H9 (cell line): ENCODE measurements at places on chromosomes 1 and 21. TPM values are rescaled to one million over a fixed set of nuclear protein-coding genes. Genes with fewer than 3 reads are reported as not detected.

Gene CFHR3
- 0.81 and 1.4 TPM in 2 replicates for total RNA-seq

GRCh38 chr1:25977801-25978200 is 20.1 kb downstream of the PAFAH2 start:
- H3K36me3 ChIP-seq: peaks cover 58% of the 10 kb centered on the region
- H3K4me1 ChIP-seq: no peaks in the 10 kb centered on the region
- DNase-seq: no peak
- no peak overlapping the region for H3K4me3 ChIP-seq
- no peak overlapping the region for H3K27ac ChIP-seq

Gene S100A7A
- not detected in 2 replicates for total RNA-seq

Gene KRTAP12-2
- not detected in 2 replicates for total RNA-seq

DNA sequence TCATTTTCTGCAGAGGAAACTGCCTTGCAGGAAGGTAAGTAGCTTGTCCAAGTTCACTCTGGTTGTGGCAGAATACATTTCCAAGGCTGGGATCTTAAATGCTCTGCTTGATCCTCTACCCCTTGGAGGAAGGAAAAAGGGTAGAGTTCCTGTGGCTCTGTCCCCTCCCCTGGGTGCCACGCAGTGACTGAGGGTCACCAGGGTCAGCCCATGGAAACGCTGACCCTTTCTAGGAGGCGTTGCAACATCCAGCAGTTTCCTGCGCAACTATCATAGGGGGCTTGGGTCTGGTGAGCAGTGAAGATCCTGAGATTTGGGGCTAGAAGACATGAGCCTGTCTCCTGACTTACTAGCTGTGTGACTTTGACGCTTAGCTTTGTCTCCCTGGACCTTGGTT is 29.4 kb upstream of the EPS8L3 start:
- DNase-seq: no peak
- no peak overlapping the region for H3K27ac ChIP-seq
- H3K4me1 ChIP-seq: peaks cover 6% of the 10 kb centered on the region; the same call in 1 of the 2 replicates
- no peaks in the 10 kb centered on the region for H3K36me3 ChIP-seq
- no peaks in the 10 kb centered on the region; the same call in 1 of the 2 replicates for H3K27me3 ChIP-seq
- peak overlapping the region; percentile 35; the same call in 1 of the 3 replicates for H3K4me3 ChIP-seq

GRCh38 chr21:44083631-44084291 is 23.4 kb upstream of the PWP2 start:
- no peak overlapping the region for H3K27ac ChIP-seq
- H3K4me1 ChIP-seq: no peaks in the 10 kb centered on the region
- DNase-seq: no peak
- H3K27me3 ChIP-seq: no peaks in the 10 kb centered on the region

Gene DRAXIN
- 20.1 and 20.5 TPM in 2 replicates for total RNA-seq

DNA sequence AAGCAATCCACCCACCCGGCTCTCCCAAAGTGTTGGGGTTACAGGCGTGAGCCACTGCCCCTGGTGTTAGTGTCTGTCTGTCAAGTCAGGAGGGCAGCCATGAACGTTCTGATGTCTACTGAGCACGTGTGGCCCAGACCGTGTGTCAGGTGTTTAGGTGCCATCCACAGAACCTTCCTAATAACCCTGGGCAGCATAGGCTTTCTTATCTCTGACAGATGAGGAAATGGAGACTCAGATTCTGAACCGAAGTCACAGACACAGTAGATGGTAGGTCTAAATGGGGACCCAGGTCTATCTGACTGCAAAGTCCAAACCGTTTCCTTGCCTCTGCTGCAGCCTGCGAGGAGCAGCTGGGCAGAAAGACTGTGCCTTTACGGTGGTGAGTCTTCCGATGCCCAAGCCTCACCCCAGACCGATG is 622 bp upstream of the IL6R start:
- H3K27ac ChIP-seq: no peak overlapping the region
- no peaks in the 10 kb centered on the region; the same call in 2 of the 3 replicates for H3K36me3 ChIP-seq
- no peaks in the 10 kb centered on the region; the same call in 1 of the 2 replicates for H3K4me1 ChIP-seq
- H3K27me3 ChIP-seq: peaks cover 6% of the 10 kb centered on the region; the same call in 1 of the 2 replicates

DNA sequence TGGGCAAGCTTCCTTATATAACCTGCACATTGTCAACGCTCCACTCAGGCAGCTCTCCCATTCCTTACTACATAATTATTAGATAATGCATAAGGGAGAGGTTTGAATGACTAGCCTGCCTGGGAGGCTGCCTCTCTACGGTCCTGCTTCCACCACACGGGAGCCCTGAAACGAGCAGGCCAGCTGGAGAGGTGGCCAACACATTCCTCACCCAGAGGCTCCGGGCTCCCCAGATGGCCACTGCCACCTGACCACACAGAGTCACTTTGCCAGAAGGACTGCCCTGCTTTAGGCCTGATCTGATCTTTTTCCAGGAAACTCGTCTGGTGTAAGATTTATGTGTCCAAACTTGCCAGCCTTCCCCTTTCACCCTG is 27.9 kb downstream of the HIVEP3 start:
- no peak overlapping the region for H3K4me3 ChIP-seq
- H3K36me3 ChIP-seq: no peaks in the 10 kb centered on the region
- no peak overlapping the region for H3K27ac ChIP-seq
- no peaks in the 10 kb centered on the region for H3K4me1 ChIP-seq
- no peaks in the 10 kb centered on the region for H3K27me3 ChIP-seq

DNA sequence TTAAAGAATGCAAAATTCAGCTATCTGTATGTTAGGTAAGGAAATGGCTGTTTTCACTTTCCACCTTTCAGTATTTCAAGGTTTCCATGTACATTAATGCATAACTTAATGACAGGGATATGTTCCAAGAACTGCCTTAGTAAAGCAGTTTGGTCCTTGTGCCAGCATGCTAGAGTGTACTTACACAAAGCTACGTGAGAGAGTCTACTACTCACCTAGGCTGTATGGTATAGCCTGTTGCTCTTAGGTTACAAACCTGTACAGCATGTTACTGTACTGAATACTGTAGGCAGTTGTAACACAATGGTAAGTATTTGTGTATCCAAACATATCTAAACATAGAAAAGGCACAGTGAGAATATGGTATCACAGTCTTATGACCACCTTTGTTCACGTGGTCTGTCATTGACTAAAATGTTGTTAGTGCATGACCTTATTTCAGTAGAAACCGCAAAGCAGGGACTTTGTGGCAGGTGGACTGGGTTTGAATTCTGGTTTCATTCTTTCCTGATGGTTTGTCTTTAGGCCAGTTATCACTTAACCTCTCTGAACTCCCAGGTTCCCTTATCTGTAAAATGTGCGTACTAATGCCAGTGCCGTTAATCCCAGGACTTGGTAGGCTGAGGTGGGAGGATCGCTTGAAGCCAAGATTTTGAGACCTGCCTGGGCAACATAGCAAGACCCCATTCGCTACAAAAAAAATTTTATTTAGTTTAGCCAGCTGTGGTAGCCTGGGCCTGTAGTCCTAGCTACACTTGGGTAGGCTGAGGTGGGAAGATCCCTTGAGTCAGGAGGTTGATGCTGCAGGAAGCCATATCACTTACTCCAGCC is 4.9 kb downstream of the SMYD2 start:
- peaks cover 8% of the 10 kb centered on the region; the same call in 1 of the 2 replicates for H3K4me1 ChIP-seq
- H3K4me3 ChIP-seq: no peak overlapping the region
- H3K36me3 ChIP-seq: no peaks in the 10 kb centered on the region
- DNase-seq: no peak
- H3K27me3 ChIP-seq: peaks cover 21% of the 10 kb centered on the region
- H3K27ac ChIP-seq: no peak overlapping the region
